ENCODE measurements at places on chromosomes 1 and 21.

GRCh38 chr1:43238085-43238484 is 31.7 kb upstream of the TMEM125 start:
- no peak for DNase-seq

- no peak for DNase-seq
Observed at GRCh38 chr21:41243107-41243506, 73.5 kb upstream of the FAM3B start.

GRCh38 chr1:165324050-165324449 is 32.5 kb downstream of the LMX1A start:
- no peak for DNase-seq

DNA sequence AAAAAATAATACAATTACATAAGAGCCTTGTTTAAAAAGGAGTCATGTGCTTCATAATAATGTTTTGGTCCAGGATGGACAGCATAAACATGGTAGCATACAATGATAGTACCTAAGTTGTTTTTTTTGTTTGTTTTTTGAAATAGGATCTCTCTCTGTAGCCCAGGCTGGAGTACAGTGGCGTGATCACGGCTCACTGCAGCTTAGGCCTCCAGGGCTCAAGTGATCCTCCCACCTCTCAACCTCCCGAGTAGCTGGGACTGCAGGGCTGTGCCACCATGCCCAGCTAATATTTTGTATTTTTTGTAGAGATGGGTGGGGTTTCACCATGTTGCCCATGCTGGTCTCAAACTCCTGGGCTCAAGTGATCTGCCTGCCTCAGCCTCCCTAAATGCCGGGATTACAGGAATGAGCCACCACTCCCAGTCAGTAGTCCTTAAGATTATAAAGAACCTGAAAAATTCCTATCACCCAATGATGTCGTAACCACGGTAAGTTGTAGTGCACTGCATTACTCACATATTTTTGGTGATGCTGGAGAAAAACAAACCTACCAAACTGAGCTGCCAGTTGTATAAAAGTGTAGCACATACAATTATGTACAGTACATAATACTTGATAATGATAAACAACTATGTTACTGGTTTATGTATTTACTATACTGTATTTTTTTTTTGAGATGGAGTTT is 22.4 kb upstream of the RCOR3 start:
- no peak for DNase-seq

- DNase-seq: no peak
Observed at GRCh38 chr1:231630558-231631205, 4.1 kb downstream of the DISC1 start.

- no peak for DNase-seq
Observed at GRCh38 chr1:74584185-74584584, 71.8 kb upstream of the LRRC53 start.

GRCh38 chr1:29224356-29224837 is 6.3 kb downstream of the MECR start:
- no peak for DNase-seq

- DNase-seq: no peak
Observed at GRCh38 chr1:47881505-47882442, 115.4 kb downstream of the TRABD2B start.

DNA sequence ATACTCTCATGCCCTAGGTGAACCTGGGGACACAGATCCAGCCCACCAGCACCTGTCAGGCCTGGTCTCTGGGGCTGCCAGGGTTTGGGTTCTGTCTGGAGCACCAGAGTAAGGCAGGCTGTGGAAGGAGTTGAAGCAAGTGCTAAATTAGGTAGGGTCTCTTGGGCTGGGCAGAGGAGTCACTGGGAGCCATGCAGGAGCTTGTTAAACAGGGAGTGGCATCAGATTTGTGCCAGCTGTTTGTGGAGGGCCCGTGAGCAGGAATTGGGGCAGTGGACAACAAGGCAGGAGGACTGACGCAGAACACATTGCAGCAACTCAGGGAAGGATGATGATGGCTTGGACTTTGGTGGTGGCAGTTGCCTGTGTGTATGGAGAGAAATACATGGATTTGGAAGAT is 56.3 kb downstream of the PTPRF start:
- no peak for DNase-seq

DNA sequence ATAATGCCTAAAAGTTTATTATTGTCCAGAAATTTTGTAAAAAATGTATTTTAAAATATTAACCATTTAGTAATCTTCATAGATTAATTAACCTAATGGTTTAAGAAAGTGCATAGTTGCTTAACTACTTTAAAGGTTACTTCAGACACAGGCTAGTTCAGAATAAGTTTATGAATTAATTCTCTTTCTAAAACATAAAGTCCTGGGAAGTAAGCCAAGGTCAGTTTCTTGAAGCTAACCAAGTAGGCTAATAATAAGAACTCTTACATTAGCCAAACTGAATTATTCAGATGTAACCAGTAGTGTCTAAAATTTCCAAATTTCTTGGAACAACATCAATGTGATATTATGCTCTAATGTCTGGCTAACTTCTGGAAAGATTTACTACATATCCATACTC is 790.4 kb downstream of the NCAM2 start:
- no peak for DNase-seq

- DNase-seq: no peak
Observed at GRCh38 chr1:53732409-53732808, 6.6 kb downstream of the GLIS1 start.

DNA sequence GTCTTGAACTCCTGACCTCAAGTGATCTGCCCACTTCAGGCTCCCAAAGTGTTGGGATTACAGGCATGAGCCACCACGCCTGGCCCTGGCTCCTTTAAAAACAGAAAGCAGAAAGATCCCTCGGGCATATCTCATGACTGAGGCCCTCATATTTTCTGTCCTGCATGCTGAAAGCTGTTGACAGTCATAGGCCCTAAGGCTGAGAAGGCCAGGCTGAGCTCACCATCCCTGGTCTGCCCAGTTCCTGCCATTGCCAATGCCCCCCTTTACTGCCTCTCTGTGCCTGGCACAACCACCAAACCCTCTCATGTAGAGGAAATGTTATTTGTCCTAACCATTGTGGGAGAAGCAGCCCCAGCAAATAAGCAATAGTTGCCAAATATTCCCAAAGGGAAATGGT is 12.7 kb downstream of the CD34 start:
- DNase-seq: no peak

GRCh38 chr1:72202761-72203160 is 79.6 kb downstream of the NEGR1 start:
- DNase-seq: no peak

- no peak for DNase-seq
Observed at GRCh38 chr1:204287466-204287891, 72.2 kb downstream of the PLEKHA6 start.

GRCh38 chr1:207998691-207999090 is 87.8 kb upstream of the CD34 start:
- no peak for DNase-seq

GRCh38 chr1:101147381-101147780 is 89.4 kb upstream of the S1PR1 start:
- no peak for DNase-seq
